Activated CD8-positive, alpha-beta memory T cell treated with anti-CD3 and anti-CD28 coated beads, Interleukin-2, amount 50 U/mL, for 4 hours (primary cell): ENCODE measurements at places on chromosomes 4 and X.

DNA sequence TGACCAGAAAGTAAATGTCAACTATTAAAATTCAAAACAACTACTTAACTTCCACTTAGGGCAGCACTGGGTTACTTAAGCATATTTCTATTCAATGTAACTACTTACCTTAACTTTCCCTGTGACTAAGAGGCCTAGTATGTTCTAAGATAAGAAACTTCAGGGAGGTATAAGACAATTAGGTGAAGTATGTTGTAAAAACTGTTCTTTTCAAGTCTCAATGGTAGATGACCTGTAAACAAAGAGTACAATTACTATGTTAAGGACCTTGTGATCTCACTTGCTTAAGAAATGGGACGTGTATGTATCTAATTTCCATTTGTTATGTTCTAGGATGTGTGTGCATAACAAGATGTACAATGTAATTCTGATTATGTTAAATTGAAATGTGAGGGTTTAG, 960.5 kb downstream of the CCSER1 start:
- no peak for DNase-seq

GRCh38 chr4:57089549-57089948, 20.6 kb downstream of the IGFBP7 start:
- no peak for DNase-seq

GRCh38 chr4:112318239-112319142, 21.3 kb downstream of the ALPK1 start:
- DNase-seq: no peak

DNA sequence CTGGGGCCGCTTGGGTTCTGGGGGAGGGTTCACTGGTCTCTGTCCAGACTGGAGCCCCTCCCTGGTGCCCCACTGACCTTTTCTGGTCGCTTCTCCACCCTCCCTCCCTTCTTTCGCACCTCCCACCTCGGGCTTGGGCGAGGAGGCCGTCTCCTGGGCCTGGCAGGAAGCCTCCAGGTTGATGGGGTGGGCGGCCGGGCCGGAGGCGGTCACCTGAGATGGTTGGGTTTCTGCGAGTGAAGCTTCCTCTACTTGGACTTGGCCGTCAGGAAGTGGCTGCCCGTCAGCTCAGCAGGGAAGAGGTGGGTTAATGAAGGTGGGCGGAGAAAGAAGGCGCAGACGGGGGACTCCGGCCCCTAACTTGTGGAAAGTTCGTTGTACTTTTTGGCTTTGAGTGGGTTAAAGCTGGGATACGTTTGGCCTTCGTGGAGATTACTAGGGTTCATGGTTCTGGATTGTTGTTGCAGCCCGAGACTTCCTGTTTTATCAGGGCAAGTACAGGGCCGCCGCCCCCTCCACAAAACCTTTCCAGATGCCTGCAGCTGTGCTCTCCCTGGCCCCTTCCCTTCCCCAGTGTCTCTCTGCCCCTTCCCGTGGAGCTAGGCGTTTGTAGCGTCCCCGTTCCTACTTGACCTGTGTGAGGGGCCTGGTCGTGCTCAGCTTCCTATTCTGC, 1.2 kb downstream of the AKAP17A start:
- DNase-seq: no peak

GRCh38 chr4:82232891-82233290, 140.9 kb downstream of the HNRNPD start:
- no peak for DNase-seq

DNA sequence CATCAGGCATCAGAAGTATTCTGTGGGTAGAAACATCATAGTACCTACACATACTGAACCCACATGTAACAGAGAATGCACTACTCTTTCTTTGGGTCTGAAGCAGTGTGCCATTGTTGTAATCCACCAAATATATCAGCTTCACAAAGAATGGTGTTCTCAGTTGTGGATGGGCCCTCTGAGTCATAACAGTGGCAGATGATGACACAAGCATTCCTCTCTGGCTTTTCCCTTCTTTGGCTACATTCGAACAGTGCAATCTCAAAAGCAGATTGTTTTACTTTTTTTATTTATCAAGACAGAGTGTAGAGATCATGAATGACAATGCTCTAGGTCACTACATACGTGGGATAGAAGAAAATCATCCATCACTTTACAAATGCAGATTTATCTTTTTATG, 247.2 kb upstream of the EPHA5 start:
- no peak for DNase-seq
